ENCODE measurements at places on chromosomes 7 and 10.

- DNase-seq, result no peak
Measured at GRCh38 chr10:86756511-86757112, at the start of gene BMPR1A. TSS of gene BMPR1A (plus strand) at chr10:86756619. CDS start at chr10:86876019, 119,400 bp downstream.

GRCh38 chr10:89371079-89371478, 6.8 kb upstream of the IFIT1B start:
- DNase-seq, result no peak

GRCh38 chr7:112748381-112748780, 41.8 kb downstream of the TMEM168 start:
- no peak for DNase-seq

DNA sequence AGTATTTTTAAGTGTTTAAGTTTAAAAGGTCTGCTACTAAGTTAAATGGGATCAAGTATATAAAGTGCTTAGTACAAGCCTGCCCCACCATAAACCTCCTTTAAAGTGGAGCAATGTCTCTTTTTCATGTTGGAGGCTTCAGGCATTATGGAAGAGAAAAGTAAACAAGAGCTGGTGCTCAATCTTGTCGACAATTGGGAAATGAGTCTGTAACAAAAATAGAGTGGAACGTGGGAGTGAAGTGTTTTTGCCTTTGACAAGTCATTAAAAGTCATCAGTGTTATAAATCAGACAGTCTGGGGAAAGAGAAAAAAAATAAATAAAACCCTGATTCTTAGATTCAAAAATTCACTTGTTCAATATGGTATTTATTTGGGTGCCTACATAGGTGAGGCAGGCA, 44.7 kb downstream of the DNAJC12 start:
- DNase-seq, result no peak

DNA sequence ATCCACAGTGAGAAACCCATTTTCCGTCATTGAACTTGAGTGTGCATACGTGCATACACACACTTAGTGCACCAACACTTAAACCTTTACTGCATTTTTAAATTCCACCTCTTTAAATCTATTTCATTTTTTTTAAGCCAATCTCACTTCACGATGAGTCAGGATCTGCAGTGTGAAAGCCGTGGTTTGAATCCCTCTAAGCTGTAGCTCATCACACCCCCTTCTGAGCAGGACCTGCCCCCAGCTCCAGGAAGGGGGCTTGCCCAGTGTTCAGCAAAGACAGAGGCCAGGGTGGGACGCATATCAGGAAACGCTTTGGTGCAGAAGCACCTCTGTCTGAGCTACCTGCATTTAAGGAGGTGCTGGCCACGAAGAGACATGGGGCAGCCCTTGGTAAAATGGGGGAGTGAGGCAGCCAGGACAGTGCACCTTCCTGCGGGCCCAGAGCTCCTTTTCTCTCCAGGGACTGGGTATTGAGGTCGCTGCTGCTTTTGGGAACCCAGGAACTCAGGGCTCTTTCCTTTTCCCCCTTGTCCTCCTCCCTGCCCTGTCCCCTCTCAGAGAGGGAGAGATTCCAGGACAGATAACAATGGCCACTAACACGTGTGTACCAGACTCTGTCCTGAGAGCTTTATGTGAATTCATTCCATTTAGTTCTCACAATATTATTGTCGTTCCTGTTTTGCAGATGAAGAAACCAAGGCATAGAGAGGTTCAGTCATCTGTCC, 21.7 kb downstream of the ZNF316 start:
- DNase-seq, result no peak

- no peak for DNase-seq
Measured at GRCh38 chr10:58486821-58487220, 25.9 kb upstream of the BICC1 start.

DNA sequence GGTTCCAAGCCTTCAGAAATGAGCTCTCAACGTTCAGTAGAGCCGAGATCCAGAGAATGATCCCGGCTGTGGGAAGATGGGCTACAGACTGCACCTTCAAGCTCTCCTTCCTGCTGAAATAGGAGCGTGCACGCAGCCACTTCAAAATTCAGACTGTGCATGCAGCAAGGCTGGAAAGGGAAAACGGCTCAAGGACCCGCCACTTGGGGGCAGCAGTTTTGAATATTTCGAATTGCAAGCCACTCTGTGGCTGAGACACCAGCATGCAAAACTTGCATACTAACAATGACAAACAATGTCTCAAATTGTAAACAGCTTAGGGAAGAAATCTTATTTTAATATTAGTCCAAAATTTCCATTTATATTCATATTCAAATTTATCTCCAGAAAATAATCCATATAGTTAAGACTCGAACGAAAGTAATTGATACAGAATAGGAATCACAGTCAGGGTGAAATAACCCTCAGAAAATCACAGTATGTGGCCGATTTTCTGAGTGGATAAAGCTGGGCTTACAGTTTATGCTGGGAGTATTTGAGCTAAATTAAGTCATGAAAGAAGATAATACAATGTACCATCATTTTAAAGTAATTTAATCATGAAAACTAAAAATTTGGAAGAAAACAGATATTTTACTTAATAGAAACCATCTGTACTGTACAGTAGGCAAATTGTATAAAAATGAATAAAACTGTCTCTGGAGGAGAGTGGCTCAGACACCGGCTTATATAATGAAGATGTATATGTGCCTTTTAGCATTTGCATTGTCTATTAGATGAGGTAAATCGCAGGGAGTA, 137.9 kb upstream of the MKI67 start:
- no peak for DNase-seq

Measured in effector CD8-positive, alpha-beta T cell (primary cell).